ENCODE measurements at places on chromosomes 13 and 19. TPM values are rescaled to one million over a fixed set of nuclear protein-coding genes. Genes with fewer than 3 reads are reported as not detected.

DNA sequence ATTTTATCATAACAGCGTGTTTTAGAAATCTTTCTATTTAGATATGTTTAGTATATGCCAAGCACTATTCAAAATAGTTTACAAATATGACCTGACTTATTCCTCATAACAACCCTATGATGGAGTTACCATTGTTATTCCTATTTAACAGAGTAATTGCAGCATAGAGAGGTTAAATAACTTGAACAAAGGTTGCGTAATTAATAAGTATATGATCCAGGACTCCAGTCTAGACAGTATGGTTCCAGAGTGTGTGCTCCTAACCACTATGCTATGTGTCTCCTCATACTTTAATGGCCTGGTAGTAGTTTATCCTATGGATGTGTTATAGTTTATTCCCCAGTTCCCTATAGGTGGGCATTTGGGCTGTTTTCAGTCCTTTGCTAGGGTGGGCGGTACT is 145.3 kb downstream of the PAN3 start:
- DNase-seq = no peak

- no peak for DNase-seq
These were observed 46.3 kb downstream of the DACH1 start for GRCh38 chr13:71820699-71821098.

DNA sequence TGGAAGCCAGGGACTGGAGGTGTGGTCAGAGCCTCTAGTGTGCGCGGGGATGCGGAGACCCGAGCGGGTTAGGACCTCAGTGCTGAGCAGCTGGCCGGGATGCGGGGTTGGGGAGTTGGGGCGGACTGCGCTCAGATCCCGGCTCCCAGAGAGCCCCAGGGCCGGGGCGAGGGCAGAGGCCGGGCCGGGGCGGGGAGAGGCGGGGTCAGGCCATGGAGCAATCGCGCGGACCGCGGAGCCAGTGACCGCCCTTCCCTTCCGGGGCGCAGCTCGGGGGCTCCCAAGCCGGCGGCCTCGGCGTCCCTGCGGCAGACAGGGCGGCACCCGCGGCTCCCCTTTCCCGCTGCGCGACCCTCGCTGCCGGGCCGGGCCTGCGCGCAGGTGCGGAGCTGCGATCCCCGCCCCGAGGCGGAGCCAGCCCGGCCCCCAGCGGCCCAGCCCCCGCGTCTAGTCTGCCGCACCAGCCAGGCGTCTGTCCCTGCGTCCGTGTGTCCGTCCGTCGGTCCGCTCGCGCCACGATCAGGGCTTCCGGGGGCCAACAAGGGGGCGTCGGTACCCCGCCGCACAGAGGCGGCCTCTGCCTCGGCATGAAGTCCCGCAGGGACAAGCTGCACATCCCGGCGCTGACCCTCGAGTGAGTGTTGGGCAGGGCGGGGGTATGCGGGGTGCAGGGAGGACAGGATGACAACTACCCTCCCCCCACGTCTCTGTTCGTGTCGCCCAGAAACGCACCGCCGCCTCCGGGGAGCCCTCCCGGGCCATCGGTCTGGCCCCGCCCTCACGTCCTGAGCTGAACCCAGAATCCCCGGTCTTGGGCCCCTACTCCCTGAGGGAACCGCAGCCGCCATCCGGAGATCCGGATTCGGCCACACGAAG is 12.4 kb downstream of the MAST3 start:
- DNase-seq = no peak

The LILRB1 gene
- not detected for total RNA-seq

The ZNF627 gene
- total RNA-seq = 18.8 TPM
